Astrocyte of the hippocampus (primary cell): ENCODE measurements at places on chromosomes 11 and 22.

DNA sequence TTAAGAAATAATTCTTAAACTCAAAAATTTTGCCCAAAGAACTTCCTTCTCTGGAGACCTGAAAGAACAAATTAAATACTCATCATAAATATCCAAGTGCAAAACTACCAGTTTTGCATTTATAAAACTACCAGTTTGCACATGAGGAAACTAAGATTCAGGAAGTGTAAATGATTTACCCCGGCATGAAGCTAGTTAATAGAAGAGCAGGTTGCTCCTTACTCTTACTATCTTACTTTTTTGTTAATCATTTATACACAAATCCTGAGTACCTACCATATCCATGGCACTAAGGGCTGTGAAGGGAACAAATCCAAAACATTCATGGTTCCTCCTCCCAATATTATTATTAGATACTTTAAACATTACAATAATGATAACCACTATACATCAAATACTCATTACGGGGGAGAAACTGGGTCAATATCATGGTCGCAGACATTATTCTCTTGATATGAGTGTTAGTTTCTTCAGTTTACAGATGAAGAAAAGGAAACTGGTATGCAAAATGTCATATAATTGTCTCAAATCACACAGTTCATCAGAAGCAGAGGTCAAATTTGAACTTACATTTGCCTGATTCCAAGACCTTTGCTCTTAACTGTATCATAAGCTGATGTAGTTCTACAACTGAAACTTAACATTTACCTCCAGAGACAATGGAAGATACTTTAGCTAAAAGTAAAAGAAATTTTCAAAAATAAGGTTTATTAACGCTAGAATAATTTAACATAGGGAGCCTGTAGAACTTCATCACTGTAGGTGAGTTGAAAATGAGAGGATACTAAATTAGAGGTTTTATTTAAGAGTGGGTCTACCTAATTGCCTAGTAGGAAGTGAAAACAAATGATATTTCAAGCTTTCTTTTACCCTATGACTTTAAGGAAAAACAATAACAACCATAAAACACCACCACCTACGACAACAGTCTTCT is 74.5 kb downstream of the FAM76B start:
- no peak for DNase-seq

GRCh38 chr11:19350160-19350559 is 109.4 kb upstream of the E2F8 start:
- no peak for DNase-seq

GRCh38 chr11:93906486-93906885 is 56.1 kb upstream of the VSTM5 start:
- no peak for DNase-seq

GRCh38 chr11:129800655-129801054 is 15.0 kb upstream of the TMEM45B start:
- no peak for DNase-seq
